ENCODE measurements at places on chromosomes 16 and 17. TPM values are rescaled to one million over a fixed set of nuclear protein-coding genes. Genes with fewer than 3 reads are reported as not detected.

DNA sequence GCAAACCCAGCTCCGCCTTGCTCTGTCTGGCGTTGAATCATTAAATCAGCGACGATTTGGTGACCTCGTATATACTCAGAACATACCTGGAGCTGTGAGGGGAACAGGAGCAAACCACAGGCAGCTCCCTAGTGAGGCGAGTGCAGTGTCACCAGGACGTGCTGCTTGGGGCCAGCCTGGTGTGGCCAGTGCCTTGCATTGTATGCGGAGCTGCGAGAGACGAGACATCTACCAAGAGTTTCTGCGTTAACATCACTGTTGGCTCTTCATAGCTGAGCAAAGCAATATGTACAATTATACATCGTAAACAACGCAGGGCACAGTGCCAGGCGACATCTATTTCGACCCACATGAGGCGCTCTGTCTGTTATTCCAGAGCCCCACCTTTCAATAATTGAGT, 27.9 kb downstream of the MINK1 start:
- peaks cover 29% of the 10 kb centered on the region for H3K4me1 ChIP-seq
- H3K27me3 ChIP-seq, result peaks cover 5% of the 10 kb centered on the region

DNA sequence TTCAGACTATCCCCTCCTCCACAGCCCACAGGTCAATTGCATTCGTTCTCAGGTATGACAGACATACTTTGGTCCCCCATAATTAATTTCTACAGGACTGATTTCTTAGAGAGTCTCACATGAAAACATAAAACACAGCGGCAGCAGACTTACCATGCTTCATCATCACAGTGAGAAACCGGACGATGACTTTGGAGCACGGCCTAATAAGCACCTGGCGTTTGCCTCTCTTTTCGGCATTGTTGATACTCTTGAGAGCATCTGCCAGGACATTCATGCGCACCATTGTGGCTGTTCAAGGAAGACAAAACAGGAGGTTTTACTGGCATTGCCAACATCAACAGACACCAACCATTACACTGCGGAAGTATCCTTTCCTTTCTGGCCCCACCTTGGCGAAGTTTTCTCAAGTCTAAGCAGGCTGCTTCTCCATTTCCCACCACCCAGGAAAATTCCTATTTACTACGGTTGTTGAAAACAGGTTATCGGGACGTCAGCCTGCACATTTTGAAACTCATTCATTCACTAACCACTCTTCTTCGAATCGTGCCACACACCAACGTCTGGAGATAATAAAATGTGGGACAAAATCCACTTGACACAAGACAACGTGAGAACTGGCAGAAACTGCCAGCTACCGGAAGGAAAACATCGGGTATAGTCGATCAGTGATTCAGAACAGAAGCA, 1.2 kb downstream of the RPS15A start:
- H3K4me3 ChIP-seq, result peak overlapping the region; percentile 95
- peaks cover 32% of the 10 kb centered on the region for H3K4me1 ChIP-seq
- H3K36me3 ChIP-seq, result peaks cover 16% of the 10 kb centered on the region
- no peaks in the 10 kb centered on the region for H3K27me3 ChIP-seq
- H3K27ac ChIP-seq, result peak overlapping the region; percentile 89

The CCL5 gene
- not detected for total RNA-seq

DNA sequence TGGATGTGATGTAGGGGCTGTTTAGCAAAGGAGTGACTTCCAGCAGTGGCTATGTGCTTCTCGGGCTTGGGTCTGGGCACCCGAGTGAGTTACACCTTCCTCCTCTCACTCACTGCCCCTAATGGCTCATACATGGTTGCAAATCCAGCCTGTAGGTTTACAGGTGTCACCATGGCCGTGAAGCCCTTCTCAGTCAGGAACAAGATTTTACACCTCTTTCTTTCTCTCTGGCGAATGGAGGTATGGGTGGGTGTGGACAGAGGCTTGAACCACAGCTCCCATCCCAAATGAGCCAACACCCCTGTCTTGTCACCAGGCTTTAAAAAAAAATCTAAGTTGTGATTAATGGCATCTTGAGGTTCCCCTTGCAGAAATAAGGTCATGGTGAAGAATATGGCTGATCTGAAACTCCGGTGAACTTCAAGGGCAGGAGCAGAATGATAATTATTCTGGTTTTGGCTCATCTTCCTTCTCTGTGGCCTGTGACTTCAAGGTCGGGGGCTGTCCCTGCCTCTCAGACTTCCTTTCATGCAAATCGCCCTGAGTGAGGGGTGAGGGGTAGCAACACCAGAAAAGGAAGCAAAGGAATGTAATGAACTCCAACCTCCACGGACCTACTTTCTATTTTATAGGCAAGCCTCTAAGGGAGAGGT, 331.2 kb downstream of the MAF start:
- no peaks in the 10 kb centered on the region for H3K4me1 ChIP-seq
- H3K27ac ChIP-seq, result no peak overlapping the region
- H3K36me3 ChIP-seq, result no peaks in the 10 kb centered on the region
- H3K4me3 ChIP-seq, result no peak overlapping the region
- no peak for DNase-seq

- H3K4me1 ChIP-seq, result no peaks in the 10 kb centered on the region
- peaks cover 38% of the 10 kb centered on the region for H3K36me3 ChIP-seq
- H3K27me3 ChIP-seq, result peaks cover 4% of the 10 kb centered on the region
- no peak overlapping the region for H3K27ac ChIP-seq
Observed at GRCh38 chr17:4023220-4023619, 59.0 kb upstream of the ATP2A3 start.

- peak; percentile 96 for DNase-seq
- peaks cover 3% of the 10 kb centered on the region for H3K27me3 ChIP-seq
- peaks cover 9% of the 10 kb centered on the region for H3K4me1 ChIP-seq
- H3K27ac ChIP-seq, result no peak overlapping the region
- H3K4me3 ChIP-seq, result peak overlapping the region; percentile 61
Observed at GRCh38 chr16:47037746-47038458, 64.4 kb upstream of the DNAJA2 start.

DNA sequence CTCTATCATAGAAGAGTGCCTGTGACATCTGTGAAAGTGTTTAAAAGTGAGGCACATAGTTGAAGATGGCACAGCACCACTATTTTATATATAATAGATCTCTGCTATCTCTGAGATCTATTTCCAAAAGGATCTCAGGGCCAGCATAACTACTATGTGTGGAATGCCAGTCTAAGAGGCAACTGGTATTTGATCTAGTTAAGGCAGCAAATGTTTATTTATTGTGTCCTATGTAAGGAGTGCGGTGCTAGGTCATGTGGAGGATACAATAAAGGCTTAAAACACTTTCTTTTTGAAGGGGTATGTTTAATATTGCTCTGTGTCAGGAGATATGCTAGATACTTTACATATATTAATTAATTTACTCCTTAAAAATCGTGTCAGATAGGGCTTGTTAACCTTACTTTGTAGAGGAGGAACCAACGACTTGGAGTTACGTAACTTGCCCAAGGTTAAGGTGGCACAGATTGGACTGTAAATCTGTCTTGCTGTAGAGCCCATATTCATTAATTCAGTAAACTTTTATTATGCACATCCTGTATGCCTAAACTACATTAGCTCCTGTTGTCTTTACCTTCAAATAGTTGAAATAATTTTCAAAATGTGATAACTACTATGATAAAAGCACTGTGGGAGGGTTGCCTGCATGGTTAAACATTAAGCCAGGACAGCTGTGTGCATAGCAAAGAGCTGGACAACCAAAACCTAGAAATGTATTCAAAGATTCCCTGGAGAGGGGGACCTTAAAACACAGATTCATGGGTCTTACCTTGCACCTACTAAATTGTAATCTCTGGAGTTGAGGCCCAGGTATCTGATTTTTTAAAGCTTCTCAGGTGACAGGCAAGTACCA, 83.3 kb downstream of the NLK start:
- H3K27me3 ChIP-seq, result no peaks in the 10 kb centered on the region
- H3K27ac ChIP-seq, result no peak overlapping the region
- no peak overlapping the region for H3K4me3 ChIP-seq
- no peak for DNase-seq
- no peaks in the 10 kb centered on the region for H3K36me3 ChIP-seq

GRCh38 chr16:675884-676564, 553 bp downstream of the RHBDL1 start:
- H3K4me1 ChIP-seq, result peaks cover 2% of the 10 kb centered on the region
- DNase-seq, result no peak
- H3K27ac ChIP-seq, result no peak overlapping the region
- H3K36me3 ChIP-seq, result no peaks in the 10 kb centered on the region

Measured in glutamatergic neuron (in vitro differentiated cells).